ENCODE measurements at places on chromosomes 3 and 15.

- no peak for DNase-seq
These were observed 411.0 kb upstream of the ATP11B start for GRCh38 chr3:182382112-182382857.

- no peak for DNase-seq
These were observed 16.5 kb upstream of the TSEN2 start for GRCh38 chr3:12467746-12468145.

GRCh38 chr3:169969174-169970095 is 2.8 kb downstream of the SEC62 start:
- no peak for DNase-seq

DNA sequence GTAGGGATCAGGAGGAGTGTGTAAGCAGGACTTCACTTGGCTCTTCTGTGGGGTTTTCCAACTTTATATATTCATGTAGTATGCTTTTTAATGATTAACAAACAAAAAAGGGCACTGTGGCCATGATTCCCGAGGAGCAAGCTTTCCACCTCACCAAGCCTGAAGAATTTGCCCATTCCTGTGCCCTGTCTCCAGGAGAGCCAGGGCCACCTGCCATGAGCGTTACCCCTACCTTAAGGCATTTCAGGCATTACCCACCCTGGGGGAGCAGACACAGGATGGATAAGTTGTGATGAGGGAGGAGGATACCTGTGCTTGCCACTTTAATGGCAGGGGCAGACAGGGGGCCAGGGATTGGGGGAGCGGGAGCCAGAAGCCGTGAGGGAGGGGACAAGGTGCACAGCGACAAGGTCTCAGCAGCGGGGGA is 3.0 kb downstream of the TRPM1 start:
- no peak for DNase-seq

DNA sequence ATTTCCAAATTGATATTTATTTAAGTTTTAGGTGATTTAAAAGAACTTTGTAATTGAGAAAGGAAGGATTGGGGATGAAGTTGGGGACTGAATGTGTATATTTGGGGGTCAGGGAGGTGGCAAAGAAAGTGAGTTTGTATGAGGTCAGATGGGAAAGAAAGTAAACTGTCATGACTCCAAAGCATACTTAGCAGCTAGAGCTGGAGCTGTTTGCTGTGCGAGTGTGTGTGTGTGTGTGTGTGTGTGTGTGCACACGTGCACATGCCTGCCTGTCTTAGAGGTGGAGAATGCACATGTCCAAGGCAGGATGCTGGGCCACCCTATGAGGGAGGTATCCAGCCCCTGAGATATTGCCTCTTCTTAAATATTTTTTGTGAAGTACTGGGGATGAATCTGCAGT is 21.0 kb downstream of the BOC start:
- DNase-seq: no peak

GRCh38 chr3:152270937-152271336 is 2.2 kb downstream of the MBNL1 start:
- no peak for DNase-seq

- no peak for DNase-seq
These were observed 1.0 kb downstream of the LEKR1 start for GRCh38 chr3:156826896-156827882.

- DNase-seq: no peak
These were observed 57.9 kb upstream of the SAMMSON start for GRCh38 chr3:69941439-69942176.

- no peak for DNase-seq
These were observed 158.8 kb downstream of the POLR2M start for GRCh38 chr15:57865294-57865693.

- DNase-seq: no peak
These were observed 66.9 kb downstream of the RNF13 start for GRCh38 chr3:149879872-149880271.

GRCh38 chr3:53846134-53846850 is at the start of the genes CHDH and IL17RB:
TSS of gene CHDH (minus strand) at chr3:53846419. CDS start at chr3:53824008, 22,411 bp downstream.
TSS of gene IL17RB (plus strand) at chr3:53846568. CDS start at chr3:53846589, 21 bp downstream.
- DNase-seq: no peak

- no peak for DNase-seq
These were observed 45.5 kb downstream of the TMOD3 start for GRCh38 chr15:51874751-51875644.

GRCh38 chr3:14439501-14440167 is 37.2 kb downstream of the SLC6A6 start:
- DNase-seq: no peak

DNA sequence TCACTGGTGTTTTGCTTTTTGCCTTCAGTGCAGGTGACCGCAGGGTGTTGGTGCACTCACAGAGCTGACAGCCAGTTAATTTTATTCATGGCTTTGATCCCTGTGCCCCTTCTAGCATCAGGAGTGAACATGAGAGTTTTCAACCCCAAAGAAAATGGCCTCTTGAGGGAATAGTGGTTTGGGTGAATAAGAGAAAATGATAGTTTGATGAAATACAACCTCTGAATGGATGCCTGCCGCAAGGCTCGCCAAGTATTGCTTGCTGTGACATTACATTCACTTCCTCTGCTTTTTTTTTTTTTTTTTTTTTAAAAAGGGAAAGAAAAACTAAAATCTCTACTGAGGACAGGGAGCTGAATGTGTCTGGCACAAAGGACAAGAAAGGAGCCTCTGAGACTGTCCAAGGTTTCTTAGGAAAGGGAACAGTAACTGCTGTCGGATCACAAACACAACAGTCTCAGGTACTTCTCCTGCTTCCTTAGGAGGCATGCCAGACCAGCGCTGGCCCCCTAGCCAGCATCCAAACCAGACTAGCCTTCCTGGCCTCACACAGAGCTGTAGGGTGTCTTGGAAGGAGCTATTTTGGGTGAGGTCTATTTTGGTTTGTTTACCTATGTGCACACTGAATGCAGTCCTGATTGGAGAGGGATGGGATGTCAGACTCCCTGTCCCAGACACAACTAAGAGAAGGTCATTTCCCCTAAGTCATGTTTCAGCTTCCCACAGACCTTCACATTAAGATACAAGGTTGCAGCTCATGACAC is 29.0 kb downstream of the CCDC80 start:
- no peak for DNase-seq

DNA sequence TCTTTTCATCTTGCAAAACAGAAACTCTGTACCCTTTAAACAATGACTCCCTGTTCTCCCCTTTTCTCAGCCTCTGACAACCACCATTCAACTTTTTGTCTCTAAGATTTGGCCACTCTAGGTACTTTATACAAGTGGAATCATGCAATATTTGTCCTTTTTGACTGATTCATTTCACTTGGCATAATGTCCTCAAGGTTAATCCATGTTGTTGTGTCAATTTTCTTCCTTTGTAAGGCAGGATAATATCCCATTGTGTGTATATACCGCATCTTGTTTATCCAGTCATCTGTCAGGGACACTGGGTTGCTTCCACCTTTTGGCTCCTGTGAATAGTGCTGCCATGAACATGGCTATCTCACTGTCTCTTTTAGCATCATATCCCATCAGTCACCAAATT is 10.3 kb downstream of the USP13 start:
- no peak for DNase-seq

DNA sequence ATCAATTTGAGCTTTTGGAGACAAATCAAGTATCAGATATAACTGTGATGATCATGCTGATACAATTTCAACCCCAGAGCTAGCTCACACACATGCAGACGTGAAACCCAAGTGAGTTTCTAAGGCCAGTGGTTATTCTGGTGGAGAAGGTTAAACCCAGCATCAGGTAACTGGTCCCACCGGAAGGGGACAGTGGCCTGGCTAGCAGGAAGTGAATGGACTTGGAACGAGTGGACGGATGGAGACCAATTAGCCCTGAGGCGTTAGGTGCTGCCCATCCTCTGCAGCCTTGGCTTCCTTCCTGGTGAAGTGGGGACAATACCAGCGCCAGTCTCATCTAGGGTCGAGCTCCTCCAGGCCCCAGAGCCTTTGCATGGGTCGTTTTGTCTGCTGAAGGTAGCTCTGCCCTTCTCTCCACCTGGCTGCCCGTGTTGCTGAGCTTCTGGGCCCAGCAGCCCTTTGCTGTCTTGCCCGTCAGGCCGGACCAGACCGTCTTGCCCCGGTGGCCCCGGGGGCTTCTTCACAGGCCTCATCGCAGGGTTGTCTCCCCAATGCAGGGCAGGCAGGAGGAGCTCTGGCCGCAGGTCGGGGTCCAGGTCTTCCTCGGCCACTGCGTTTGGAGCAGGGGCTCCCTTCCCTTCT is 915 bp upstream of the KCTD6 start:
- no peak for DNase-seq

- no peak for DNase-seq
These were observed 58.9 kb downstream of the TMEM108 start for GRCh38 chr3:133096900-133097613.
